ENCODE measurements at places on chromosomes 3 and 15.

- DNase-seq: no peak
These were observed 12.4 kb upstream of the CCDC80 start for GRCh38 chr3:112653209-112653871.

GRCh38 chr3:134039161-134039862 lies 9.6 kb upstream of the SLCO2A1 start:
- DNase-seq: no peak

DNA sequence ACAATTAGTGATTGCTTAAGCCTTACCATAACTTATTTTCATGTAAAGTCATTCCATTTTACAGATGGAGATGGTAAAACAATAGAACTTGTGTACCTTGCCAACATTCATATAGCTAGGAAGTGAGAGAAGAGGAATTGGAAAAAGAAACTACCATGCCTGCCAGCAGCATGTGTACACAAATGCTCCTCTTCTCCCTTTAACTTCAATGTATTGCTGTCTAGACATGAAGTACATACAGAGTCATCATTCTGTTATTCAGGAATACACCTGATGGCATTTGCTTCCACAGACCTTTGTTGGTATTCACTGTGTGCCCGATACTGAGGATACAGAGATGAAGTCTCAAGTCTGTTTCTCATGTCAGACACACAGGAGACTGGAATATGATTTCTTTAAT lies 7.1 kb upstream of the TMEM207 start:
- no peak for DNase-seq

GRCh38 chr3:37243820-37244748 lies 69.7 kb upstream of the LRRFIP2 start:
- DNase-seq: no peak

GRCh38 chr3:188962253-188963247 lies 209.2 kb upstream of the TPRG1 start:
- no peak for DNase-seq

DNA sequence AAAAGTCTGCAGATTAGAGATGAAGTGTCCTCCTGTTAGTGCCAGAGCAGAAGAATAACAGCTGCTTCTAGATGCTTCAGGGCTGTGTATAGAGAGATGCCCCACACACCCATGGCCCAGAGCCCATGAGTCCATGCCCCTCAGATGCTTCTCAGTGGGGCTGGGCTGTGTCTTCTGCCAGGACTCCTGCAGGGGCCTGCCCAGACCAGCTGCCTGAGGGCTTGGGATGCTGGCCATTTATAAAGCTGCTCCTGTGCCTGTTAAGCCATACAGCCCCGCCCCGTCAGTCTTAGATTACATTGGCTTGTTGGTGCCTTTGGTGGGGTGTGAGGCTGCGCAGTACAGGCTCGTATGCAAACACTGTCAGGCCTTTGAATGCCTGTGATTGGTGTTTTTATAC lies 318.0 kb upstream of the CTDSPL start:
- peak; percentile 64 for DNase-seq

GRCh38 chr3:65871305-65872141 lies 167.2 kb downstream of the MAGI1 start:
- peak; percentile 8 for DNase-seq

- peak; percentile 90 for DNase-seq
These were observed 795 bp upstream of the MYNN start for GRCh38 chr3:169772305-169772896.

DNA sequence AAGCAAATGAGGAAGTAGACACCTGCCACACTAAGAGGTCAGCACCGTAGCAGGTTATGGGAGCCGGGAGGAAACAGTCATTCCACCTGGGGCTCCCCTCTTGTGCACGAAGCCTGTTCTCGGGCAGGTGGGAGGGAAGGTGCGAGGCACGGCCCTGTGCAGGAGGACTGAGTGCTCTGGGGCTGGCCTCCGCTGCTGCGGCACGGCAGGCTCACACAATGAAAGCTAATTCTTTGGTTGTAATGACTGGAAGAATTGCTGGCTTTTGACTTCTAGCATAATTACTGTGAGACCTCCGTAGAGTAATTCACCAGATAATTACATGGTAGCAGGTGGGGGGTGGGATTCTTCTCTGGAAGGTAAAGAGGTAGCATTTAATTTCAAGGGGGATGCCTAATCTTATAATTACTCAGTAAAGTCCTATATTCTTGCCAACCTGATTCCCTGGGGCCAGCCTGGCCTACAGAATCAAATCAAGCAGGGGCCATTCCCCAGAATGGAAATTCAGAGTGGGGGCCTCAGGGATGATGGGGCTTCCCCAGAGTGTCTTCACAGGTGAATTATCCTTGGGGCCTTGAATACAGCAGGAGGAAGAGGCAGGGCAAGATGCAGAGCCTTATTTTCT lies 129.1 kb downstream of the TPRA1 start:
- DNase-seq: no peak

DNA sequence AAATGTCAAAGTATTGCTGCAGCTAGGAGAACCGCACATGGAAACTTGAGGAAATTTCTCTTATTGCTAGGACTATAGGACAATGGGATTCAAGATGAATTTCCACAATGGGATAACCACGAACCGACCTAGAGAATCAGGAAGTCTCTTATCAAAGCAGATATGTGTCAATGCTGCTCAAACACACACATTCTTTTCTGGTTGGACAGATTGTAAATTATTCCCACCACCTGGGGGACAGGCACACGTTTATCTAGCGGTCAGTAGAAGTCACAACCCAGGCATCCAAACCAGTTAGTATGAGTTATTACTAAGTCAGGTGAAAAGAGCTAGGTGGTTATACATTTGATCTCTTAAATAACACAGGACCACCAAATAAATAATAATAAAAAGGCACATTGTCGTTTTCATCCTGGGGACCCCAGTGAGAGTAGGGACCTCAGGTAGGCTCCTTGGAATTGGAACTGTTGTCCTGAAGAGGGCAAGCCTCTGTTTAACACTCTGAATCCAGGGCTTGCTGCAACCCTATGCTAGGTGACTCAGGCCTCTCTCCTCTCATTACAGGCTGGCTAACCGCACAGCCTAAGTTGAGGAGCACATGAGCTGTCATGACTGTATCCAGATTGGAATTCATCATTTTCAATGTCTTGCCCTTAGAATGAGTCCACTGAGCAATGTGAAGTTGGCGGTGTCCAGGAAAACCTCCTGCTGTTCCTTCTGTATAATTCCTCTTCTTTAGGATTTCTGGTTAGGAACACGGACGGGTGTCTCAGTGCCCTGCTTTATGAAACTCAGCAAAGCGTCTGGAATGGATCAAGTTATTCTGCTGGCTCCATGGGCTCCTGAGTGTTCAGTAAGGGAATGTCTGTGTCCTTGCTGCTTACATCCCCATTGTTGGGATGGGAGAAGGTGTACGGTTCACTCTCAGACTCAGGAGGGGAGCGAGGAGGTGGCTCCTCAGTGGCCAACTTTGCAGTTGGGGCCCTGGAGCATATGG lies 59.0 kb downstream of the CLEC3B start:
- no peak for DNase-seq

DNA sequence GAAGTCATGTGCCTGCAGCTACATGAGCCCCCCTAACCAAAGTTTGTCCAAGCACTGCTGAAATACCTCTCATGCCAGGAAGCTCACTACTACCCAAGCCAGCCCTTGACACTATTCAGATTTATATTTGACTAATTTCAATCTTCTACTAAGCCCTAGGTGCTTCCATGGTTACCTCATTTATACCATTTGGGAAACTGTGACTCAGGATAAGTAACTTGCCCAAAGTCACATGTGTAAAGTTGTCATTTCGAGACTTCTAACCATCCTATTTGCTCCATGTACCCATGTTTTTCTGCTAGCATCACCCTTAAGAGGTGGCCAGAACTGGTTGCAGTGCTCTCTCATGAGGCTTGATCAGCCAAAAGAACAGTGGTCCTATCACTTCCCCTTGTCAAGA lies 20.7 kb upstream of the TIMP4 start:
- DNase-seq: no peak

DNA sequence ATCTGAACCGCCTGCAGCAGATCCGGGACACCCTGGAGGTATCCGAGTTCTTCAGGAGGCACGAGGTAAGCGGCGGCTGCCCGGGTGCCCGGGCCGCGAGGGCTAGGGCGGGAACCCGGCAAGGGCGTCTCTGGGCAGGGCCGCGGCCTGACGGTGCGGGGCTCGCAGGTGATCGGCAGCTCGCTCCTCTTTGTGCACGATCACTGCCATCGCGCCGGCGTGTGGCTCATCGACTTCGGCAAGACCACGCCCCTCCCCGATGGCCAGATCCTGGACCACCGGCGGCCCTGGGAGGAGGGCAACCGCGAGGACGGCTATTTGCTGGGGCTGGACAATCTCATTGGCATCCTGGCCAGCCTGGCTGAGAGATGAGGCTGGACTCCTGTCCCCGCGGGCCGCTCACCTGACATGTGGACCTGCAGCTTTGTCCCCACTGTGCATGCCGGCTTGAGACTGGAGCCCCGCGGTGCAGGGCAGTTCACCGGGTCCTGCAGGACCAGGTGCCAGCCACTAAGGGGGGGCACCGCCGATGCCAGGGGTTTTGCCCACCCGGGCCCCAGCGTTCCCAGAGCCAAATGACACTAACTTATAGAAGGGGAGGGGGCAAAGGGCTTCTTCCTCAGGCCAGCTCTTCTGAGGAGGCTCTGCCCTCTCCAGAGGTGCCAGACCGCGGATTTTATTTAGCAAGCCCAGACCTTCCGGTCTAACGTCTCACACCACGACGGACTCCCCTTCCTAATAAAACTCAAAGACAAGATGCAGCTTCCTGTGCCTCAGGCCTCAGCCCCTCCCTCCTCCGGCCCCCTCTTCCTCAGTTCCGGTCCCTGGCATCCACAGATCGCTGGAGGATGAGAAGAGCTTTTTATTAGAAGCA lies 9.4 kb downstream of the ITPKA start:
- DNase-seq: no peak

GRCh38 chr3:169510693-169511010 lies 152.9 kb downstream of the MECOM start:
- DNase-seq: no peak

DNA sequence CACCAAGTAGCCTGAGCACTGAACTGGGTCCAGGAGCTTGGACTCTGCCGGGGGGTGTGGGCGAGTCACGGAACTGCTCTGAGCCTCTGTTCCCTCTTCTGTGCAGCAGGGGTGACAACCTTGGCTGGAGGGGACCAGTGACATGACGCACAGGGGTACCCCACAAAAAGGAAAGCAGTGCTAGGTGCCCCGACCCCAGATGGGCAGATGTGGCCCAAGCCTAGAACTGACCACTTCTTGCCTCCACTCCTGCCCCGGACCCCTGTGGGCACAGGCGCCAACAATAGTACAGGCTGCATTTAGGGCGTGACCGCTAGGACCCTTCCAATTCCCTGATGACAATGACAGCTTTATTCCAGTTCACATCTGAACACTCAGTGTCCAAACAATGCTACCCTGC lies 255.9 kb upstream of the LYSMD4 start:
- DNase-seq: no peak

DNA sequence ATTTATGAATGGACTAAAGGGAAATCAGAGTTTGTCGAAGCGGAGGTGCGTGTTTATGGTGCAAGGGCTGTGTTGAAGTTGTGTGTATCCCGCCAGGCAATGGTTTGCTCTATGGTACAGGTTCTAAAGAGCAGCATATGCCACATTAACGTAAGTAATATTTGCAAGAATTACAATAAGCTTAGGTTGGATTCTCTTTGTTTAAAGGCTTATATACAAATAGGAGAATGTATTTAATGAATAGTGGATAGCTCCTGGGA lies 800 bp downstream of the EPHA3 start:
- no peak for DNase-seq

DNA sequence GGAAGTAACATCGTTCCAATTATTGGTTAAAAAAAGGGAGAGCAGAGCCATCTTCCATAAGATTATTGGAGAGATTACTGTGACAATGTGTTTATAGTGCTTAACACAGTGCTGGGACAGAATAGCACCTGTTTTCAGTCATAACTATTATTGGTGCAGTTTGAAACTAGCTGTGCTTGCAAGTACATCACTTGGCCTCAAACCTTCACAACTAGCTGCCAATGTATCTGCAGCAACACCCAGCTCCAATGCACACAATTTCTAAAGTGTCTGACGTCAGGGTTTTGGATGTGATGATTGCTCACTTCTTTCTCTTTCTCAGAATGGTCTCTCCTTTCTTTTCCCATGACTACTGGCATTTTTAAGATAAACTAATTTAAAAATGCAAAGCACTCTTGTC lies 246.2 kb downstream of the SV2B start:
- no peak for DNase-seq

- DNase-seq: no peak
These were observed 145.3 kb upstream of the IQSEC1 start for GRCh38 chr3:13218541-13218908.

- no peak for DNase-seq
These were observed 268.1 kb downstream of the PLOD2 start for GRCh38 chr3:145892869-145893268.

DNA sequence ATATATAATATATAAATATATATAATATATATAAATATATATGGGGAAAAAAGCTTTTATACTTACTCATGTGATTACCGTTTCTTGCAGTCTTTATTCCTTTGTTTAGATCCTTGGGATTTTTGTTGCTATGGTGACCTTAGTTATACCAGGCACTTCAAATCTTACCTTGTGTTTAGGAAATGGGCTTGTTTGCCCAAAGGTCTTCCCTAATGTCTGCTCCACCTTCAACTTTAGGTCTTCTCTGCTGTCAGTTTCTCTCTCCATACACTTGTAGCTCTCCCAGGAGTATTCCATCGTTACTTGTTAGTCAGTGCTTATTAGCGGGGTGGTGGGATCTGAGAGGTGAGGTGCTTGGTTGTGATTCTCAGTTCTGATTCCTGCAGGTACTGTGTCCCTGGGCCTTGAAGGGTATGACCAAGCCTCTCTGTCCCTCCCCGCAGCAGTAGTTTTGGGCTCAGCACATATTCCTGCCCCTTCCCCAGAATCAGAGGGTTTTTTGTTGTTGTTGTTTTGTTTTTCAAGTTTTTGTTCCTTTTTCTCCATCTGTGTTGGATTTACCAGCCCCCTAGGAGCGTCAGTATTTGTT lies 9.6 kb upstream of the LAMP3 start:
- no peak for DNase-seq

GRCh38 chr3:44414517-44415090 lies 62.9 kb downstream of the ZNF445 start:
- no peak for DNase-seq

DNA sequence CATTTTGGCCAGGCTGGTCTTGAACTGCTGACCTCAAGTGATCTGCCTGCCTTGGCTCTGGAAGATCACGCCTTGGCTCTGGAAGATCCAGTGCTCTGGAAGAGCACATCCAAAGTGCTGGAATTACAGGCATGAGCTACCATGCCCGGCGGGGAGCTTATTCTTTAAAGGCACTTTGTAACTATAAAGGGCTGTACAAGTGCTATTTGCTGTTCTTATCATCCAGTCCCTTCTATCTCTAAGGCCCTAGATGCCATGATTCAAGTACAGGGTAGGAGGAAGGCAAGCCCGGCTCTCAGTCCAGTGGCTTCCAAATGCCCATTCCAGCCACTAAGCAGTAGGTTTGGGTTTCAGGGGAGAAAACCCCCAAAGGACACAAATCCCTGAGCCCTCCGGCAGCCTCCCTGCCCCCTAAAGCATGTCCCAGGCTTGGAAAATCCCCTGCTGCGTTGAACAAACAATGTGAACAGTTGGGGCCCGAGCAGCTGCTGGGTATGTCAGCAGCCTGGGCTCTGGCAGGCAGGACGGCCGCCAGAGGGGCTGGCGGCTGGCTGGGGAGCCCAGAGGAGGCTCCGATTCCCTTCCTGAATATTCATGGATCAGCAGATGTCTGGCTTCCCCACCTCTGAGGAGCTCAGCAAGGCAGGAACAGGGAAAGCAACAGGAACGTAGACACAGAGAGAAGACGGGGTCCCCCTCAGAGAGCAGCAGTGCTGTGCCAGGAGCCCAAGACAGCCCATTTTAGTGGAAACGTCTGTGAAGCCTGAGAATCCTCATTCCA lies 7.7 kb downstream of the IGDCC4 start:
- peak; percentile 87 for DNase-seq

Data from NCI-H1694 treated with DMSO at 0.1 percent for 48 hours (cell line).